NT2/D1 (cell line): ENCODE measurements at places on chromosomes 3 and 15.

- no peak for DNase-seq
These were observed 419.9 kb downstream of the TUSC7 start for GRCh38 chr3:117129516-117129915.

DNA sequence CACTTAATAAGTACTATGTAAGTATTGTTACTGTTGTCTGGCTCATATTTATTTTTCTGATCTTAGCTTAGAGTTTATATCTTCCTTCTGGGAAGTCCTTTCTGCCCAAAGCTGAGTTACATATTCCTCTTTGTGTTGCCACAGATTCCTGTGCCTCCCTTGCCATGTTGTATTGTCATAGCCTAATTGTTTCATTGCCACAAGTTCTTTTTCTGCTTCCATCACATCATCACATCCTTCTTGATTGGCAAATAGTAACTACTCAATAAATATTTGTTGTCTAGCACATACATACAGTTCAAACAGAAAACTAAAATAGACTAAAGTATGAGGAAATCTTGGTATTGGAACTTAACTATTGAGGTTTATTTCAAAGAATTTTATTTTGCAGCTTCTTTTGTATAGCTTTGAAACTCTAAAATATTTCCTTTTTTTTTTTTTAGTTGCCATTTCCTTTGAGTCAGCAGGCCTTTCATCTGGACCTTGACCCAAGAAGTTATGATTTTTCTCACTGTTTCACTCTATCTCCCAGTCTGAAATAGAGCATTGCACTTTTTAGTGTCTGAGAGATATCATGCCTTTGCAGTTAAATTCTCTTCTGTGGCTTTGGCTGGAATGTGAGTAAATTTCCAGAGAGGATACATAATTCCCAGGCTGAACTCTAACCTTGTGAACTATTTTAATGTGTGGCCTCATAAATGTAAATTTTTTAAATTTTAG lies 98.2 kb downstream of the ZNF609 start:
- no peak for DNase-seq

GRCh38 chr15:101406526-101407195 lies 82.8 kb downstream of the PCSK6 start:
- DNase-seq, result no peak

- no peak for DNase-seq
These were observed 5.1 kb upstream of the SLC27A2 start for GRCh38 chr15:50176869-50177268.
